ENCODE measurements at places on chromosomes 3 and 15.

GRCh38 chr15:89364341-89364740, 29.7 kb upstream of the POLG start:
- DNase-seq = peak; percentile 44

- no peak for DNase-seq
Measured at GRCh38 chr3:34219556-34219955, 421.1 kb downstream of the PDCD6IP start.

DNA sequence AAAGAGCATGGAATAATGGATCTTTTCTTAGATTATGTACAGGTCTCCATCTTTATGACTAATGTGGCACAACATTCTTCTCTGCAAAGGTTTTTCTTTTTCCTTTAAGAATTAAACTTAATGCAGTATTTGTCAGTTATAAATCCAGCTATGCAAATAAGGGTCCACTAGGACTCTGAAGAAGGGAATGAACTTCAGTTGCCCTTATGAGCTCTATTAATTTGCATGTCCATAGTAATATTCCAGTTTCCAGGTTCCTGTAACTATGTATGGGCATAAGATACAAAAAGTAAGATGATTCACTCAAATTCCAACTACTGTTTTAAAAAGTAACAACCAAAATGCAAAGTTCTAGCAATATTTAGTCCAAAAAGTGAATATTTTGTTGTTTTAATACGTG, 337.4 kb downstream of the NLGN1 start:
- DNase-seq = no peak

DNA sequence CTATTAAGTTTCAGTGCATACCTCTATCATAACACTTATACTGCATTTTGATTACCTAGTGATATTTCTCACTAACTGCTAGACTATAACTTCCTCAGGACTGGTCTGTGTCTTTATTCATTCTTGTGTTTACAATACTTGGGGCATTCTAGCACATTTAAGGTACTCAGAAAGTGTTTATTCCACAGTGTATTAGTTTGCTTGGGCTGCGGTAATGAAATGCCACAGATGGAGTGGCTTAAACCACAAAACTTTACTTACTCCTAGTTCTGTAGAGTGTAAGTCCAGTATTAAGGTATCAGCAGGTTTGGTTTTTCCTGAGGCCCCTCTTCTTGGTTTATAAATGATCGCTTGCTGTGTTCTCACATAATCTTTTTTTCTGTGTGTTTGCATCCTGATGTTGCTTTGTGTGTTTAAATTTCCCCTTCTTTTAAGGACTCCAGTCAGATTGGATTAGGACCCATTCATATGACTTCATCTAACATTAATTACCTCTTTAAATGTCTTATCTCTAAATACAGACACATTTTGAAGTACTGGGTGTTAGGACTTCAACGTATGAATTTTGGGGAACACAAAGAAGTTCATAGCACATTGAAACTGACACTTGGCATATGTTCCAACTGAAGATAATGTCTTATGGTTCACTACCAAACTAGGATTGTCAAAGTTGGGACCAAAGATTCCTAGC, 23.9 kb downstream of the RNF111 start:
- no peak for DNase-seq

GRCh38 chr3:73225991-73226390, 164.5 kb downstream of the EBLN2 start:
- DNase-seq = no peak

DNA sequence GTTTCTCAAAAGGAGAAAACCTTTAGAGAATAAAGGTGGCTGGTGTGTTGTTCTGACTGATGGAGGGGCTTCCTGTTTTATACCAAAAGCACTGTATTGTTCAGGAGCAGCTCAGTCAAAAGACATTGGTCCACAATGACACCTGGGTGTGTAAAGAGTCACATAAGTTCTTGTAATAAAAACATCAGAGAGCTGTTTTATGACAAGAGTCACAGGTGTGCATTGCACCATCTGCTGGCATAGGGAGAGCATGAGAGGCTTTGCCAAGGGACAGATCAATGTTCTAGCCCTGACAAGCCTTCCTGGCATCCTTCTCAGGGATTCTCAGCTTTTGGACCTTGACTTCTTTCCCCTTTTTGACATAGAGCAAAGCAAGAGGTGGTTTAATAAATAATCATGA, 20.4 kb downstream of the ARPP21 start:
- DNase-seq = no peak

- DNase-seq = no peak
Measured at GRCh38 chr3:109819734-109820133, 482.4 kb upstream of the DPPA4 start.

- no peak for DNase-seq
Measured at GRCh38 chr3:9146367-9147071, 102.9 kb downstream of the SRGAP3 start.

DNA sequence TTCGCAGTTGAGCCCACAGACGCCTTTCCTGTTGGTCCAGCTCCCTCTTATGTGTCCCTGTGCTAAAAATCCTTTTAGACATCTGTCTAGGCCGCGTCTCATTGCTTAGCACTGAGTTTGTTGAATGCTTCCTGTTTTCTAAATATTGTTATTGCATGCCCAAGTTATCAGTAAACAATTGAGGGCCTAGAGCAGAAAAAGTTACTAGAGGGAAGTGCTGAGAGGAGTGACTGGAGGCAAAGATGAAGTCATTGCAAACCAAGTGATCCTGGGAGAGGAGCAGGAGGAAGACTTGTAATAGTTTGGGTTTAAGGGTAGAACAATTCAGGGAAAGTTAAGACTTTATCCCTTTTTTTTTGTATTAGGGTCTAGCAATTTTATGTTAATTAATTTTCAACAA, 88.1 kb downstream of the DCUN1D1 start:
- no peak for DNase-seq

- DNase-seq = no peak
Measured at GRCh38 chr3:25218362-25218761, 209.7 kb upstream of the RARB start.

GRCh38 chr3:458124-458523, 261.6 kb downstream of the CHL1 start:
- no peak for DNase-seq

- DNase-seq = no peak
Measured at GRCh38 chr3:87201727-87202126, 25.4 kb upstream of the CHMP2B start.

DNA sequence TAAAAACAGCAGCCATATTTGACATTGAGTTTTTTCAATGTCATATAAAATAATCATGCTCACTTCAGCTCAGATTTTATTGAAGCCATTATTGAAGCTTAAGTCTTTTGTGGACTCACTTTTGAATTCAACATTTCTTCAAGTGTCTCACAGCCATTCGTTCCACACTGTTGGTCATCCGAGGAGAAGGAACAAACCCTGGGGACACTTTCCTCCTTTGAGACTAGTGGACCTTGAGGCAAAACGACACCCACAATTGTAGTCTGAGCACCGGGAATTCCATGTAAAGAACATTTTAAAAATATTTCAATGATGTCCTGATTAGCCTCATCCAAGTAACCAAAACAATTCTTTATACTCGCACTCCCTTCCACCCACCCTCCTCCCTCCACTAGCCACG, 174.7 kb downstream of the CD47 start:
- no peak for DNase-seq

DNA sequence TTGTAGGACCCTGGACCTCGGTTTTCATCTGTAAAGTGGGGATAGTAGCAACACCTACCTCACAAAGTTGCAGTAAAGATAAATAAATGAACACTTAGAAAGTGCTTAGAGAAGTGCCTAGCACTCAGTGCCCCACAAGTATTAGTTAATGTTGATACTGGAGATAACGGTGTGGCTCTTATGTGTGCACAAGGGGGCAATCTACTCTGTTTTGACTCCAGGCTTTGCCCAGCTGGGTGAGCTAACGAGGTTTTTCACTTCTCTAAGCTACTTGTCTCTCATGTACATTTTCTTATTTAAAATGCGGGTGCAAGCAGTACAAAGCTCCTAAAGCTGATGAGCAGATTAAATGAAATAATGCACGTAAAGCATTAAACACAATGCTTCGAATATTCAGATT, 193.5 kb upstream of the ICE2 start:
- DNase-seq = no peak

- DNase-seq = no peak
Measured at GRCh38 chr15:29280514-29280913, 10.9 kb upstream of the NSMCE3 start.

DNA sequence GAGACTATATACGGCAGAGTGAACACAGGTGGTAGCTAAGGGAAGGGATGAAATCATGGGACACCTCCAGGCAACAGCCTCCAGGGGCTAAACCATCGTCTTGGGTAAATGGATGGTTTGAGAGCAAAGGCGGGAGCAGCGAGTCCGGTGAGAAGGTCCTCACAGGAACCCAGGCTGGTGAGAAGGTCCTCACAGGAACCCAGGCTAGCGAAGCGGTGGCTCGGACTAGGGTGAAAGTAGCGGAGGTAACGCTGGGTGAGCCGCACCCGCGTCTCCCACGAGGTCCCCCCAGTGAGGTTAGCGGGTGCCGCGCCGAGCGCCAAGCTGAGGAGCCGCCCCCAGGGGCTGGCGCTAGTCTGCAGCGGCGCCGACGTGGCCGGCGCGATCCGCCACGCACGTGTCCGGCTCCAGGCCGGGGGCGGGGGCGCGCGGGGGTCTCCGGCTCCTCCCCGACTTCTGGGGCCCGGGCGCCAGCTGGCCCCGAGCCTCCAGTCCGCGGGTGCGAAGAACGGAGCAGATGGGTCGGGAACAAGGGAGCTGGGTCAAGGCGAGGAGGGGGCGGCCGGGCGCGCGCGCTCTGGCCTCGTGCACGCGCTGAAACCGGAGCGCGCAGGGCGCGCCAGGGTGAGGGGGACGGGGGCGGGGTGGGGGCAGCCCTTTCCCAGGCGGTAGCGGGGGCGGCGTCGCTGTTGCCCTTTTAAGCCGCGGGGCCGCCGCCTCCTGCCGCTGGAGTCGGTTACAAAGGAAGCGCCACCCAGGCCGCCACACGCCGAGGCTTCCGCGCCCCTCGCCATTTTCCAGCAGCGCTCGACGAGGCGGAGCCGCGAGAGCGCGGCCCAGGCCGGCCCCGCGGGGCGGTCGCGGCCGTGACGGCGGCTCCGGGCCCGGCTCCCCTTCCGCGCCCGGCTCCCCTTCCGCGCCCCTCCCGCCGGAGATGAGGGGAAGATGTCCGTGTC, at the start of gene UBE2Q2:
UBE2Q2 (plus strand) TSS at position 726 of the 956 bp plus-strand sequence; CDS start at position 946, 220 bp downstream.
- peak; percentile 43 for DNase-seq

DNA sequence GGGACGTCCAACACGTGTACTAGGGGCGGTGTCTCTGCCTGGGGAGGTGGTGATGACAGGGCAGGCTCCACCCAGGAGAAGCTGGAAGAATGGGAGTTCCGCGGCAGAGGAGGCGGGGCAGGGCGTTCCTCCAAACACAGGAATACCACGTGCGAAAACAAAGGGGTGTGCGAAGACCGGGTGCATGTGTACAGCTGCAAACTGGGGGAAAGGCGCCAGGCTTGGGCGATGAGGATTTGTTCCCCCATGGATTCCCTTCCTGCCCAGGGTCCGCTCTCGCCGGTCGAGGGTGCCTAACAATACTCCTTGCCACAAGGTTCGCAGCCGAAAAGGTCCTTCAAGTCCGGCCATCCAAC, 500 bp upstream of the ZSCAN2 start:
- DNase-seq = peak; percentile 43

DNA sequence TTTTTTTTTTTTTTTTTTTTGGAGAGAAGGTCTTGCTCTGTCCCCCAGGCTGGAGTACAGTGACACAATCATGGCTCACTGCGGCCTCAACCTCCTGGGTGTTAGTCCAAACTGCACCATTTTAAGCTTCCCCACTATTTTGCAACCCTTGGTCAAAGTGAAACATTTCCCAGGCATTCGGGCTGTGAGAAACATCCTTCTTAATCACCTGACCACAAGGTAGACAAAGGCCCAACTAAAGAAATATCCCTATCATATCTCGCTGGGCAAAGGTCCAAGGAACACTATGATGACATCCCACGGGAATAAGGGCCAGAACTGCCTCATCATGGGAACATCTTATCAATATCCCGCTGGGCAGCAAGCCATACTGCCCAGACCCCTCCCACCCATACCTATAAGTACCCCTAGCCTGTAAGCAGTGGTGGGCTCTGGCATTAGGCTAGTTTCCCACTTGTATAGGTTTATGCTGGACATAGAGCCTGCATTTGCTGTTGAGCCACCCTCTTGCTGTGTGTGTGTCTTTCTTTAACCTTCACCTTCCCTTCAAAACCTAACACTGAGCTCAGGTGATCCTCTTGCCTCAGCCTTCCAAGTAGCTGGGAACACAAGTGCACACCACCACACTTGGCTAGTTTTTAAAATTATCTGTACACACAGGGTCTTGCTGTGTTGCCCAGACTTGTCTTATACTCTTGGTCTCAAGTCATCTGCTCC, 95.2 kb downstream of the SEMA5B start:
- DNase-seq = no peak

GRCh38 chr15:32889214-32889613, 171.4 kb downstream of the GREM1 start:
- no peak for DNase-seq

- no peak for DNase-seq
Measured at GRCh38 chr3:183330881-183331280, 77.8 kb downstream of the B3GNT5 start.

GRCh38 chr3:26132942-26133341, 343.1 kb downstream of the OXSM start:
- no peak for DNase-seq

- no peak for DNase-seq
Measured at GRCh38 chr3:18499301-18499700, 74.2 kb upstream of the SATB1 start.

DNA sequence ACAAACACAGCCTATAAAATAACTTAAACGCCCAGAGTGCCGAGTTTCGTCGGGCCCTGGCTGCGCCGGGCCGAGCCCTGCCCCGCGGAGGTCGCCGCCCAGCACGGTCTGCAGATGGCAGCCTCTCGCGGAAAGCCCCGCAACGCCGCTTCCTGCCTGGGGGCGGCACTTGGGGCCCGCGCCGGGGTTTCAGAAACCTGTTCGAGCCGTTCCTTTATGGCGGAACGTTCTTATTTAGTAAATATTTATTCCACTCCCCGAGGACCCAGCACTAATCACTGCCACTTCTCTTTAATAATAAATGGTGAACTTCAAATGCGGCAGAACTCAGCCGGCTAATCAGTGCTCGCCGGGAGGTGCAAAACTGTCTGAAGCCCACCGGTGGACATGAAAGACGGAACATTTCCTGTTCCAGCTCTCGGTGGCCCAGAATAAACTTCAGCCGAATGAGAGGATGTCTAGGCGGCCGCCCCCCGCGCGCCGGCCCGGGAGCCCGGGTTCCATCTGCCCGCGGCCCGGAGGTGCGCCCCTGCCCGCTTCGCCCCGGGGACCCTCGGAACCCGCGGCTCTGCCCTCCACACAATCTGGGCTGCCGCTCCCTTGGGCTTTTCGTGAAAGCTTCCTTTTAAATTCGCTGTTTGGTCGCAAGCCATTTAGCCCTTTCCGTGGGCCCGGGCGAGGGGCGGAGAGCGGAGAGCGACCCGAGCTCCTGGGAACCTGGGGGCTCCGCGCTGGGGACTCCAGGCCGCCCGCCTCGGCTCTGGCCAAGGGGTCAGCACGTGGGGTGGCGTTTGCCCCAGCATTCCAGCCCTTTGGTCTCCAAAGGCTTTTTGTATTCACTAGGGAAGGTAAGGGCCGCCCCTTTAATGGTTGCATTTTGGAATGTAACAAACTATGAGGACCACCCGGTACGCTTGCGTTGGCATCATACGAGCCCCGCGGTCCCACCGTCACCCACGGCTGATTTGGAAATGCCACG, 110.8 kb upstream of the ATP11B start:
- no peak for DNase-seq

Measured in anterior cingulate cortex (tissue), 58 donors.